Progenitor cell of endocrine pancreas (in vitro differentiated cells): ENCODE measurements at places on chromosomes 7 and 10. TPM values are rescaled to one million over a fixed set of nuclear protein-coding genes. Genes with fewer than 3 reads are reported as not detected.

DNA sequence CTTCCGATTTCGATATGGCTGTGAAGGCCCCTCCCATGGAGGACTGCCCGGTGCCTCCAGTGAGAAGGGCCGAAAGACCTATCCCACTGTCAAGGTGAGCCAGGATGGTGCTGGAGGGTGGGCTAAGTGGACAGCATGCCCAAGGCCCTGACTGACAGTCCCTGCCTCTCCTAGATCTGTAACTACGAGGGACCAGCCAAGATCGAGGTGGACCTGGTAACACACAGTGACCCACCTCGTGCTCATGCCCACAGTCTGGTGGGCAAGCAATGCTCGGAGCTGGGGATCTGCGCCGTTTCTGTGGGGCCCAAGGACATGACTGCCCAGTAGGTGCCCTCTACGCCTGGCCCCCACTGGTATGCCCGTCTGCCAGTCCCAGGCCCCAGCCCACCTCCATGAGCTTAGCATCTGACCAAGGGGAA lies 1.2 kb downstream of the NFKB2 start:
- peaks cover 10% of the 10 kb centered on the region for H3K4me1 ChIP-seq
- H3K27ac ChIP-seq: peak overlapping the region; percentile 37
- DNase-seq: no peak
- no peaks in the 10 kb centered on the region for H3K36me3 ChIP-seq
- H3K4me3 ChIP-seq: peak overlapping the region; percentile 72

DNA sequence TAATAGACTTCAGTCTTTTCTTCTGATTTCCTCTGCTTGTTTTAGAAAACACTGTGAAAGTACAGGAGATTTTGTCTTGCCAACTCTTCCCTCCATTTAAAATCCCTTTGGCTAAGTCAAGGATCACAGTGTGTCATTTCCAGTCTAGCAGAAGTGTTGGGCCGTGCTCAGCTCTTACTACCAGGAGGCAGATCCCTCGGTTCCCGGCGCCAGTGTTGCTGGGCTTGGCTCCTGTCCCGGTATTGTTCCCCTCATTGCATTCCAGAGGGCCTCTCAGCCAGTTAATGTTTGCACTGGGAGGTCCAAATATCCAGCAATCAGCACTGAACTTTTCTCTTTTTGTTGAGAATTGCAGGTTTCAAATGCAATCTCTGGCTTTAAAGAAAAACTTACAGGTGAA lies 612.1 kb upstream of the MGMT start:
- H3K27ac ChIP-seq: peak overlapping the region; percentile 57
- peaks cover 12% of the 10 kb centered on the region for H3K4me1 ChIP-seq
- peaks cover 16% of the 10 kb centered on the region for H3K27me3 ChIP-seq
- DNase-seq: no peak
- H3K4me3 ChIP-seq: peak overlapping the region; percentile 35

The PRLHR gene
- total RNA-seq: 1.5 and 1.7 TPM in 2 replicates

GRCh38 chr10:6819301-6819700 lies 239.2 kb upstream of the PRKCQ start:
- peaks cover 11% of the 10 kb centered on the region for H3K4me1 ChIP-seq
- no peak overlapping the region for H3K4me3 ChIP-seq
- H3K36me3 ChIP-seq: no peaks in the 10 kb centered on the region
- no peak overlapping the region for H3K27ac ChIP-seq
- no peaks in the 10 kb centered on the region for H3K27me3 ChIP-seq

GRCh38 chr10:99564361-99564760 lies 31.6 kb downstream of the NKX2-3 start:
- no peaks in the 10 kb centered on the region for H3K36me3 ChIP-seq
- H3K27ac ChIP-seq: no peak overlapping the region
- no peak overlapping the region for H3K4me3 ChIP-seq

- H3K27ac ChIP-seq: no peak overlapping the region
- H3K36me3 ChIP-seq: peaks cover 23% of the 10 kb centered on the region
- no peak for DNase-seq
- H3K4me3 ChIP-seq: no peak overlapping the region
These were observed 123.2 kb downstream of the NRP1 start for GRCh38 chr10:33211106-33211878.
